Activated CD4-positive, alpha-beta memory T cell treated with anti-CD3 and anti-CD28 coated beads, Interleukin-2, amount 10 ng/mL, durations not matched to agents 7 days and 5 days (primary cell): ENCODE measurements at places on chromosomes 4 and X. TPM values are rescaled to one million over a fixed set of nuclear protein-coding genes. Genes with fewer than 3 reads are reported as not detected.

DNA sequence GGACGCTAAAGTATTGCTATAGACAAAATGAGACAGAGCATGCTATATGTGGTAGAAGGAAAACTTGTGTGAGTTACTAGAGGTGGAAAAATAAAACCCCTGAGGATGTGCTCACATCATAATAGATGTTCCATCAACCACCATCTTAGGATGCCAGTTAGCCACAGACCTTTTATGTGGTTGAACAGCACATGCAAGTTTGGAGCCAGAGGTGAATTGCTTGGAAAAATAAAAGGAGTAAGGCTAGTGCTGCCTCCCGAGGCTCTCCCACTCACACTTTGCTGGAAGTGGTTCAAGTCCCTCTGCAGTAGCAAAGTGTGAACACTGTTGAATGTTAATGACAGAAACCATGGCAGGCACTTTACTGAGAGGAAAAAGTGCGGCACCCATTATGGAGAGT lies 39.4 kb upstream of the PPARGC1A start:
- H3K27me3 ChIP-seq = no peaks in the 10 kb centered on the region
- DNase-seq = no peak
- H3K27ac ChIP-seq = no peak overlapping the region
- H3K4me1 ChIP-seq = no peaks in the 10 kb centered on the region

DNA sequence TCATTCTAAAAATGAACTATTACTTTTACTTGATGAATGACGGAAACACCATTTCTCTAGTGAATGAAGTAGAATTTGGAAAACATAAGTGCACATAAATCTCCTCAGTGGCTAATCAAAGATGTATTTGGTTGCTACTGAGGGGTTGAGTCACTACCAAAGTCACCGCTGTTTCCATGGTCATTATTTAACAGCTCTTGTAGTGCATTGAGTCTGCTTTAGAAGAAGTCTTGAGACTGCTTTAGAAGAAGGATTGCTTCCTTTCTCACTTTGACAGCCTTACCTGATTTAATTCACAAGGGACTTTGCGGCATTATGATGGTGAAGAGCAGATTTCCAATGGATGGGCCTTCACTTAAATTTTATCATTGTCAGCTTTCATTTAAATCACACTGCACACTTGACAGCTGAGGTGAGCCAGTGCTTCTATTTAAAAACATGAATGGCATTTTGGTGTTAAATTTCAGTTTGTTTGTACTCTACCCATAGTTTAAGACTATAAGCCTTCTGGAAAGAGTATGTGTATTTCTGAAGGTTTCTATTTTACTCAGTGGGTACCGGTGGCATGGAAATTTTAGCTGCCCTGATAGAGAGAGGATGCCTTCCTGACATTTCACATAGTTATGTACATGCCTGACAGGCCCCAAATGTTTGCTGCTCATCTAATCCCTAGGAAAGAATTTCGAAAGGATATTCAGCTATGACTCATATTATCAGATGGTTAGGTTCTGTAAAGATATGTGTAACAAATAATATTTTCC lies 9.5 kb downstream of the ASB5 start:
- no peak for DNase-seq
- H3K36me3 ChIP-seq = no peaks in the 10 kb centered on the region
- H3K27me3 ChIP-seq = no peaks in the 10 kb centered on the region
- H3K4me1 ChIP-seq = no peaks in the 10 kb centered on the region

DNA sequence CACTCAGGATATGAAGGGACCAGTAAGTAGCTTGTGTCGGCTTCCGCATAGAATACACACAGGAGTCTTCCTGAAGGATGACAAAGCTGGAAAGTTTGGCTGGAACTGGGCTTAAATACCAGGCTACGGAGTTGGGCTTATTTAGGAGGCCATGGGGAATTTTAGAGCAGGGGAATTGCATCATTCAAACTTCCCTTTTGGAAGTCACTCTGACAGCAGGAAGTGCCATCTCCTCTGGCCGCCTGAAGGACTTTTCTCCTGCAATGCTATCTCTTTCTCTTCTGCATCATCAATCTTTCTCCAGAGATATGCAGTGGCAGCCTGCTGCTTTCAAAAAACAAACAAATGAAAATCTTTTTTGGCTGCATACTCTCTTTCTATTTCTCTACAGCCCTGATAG lies 48.4 kb upstream of the PAK3 start:
- H3K36me3 ChIP-seq = no peaks in the 10 kb centered on the region
- H3K27me3 ChIP-seq = no peaks in the 10 kb centered on the region
- DNase-seq = no peak
- H3K27ac ChIP-seq = no peak overlapping the region

N4BP2 gene
- 22.5 TPM for total RNA-seq
